Heart left ventricle (tissue), 16 donors: ENCODE measurements at places on chromosomes 12 and 14. TPM values are rescaled to one million over a fixed set of nuclear protein-coding genes. Genes with fewer than 3 reads are reported as not detected.

TMX1 gene
- 18.6 TPM for total RNA-seq

COX8C gene
- total RNA-seq = 1.2 TPM

PRB2 gene
- total RNA-seq = not detected

DNA sequence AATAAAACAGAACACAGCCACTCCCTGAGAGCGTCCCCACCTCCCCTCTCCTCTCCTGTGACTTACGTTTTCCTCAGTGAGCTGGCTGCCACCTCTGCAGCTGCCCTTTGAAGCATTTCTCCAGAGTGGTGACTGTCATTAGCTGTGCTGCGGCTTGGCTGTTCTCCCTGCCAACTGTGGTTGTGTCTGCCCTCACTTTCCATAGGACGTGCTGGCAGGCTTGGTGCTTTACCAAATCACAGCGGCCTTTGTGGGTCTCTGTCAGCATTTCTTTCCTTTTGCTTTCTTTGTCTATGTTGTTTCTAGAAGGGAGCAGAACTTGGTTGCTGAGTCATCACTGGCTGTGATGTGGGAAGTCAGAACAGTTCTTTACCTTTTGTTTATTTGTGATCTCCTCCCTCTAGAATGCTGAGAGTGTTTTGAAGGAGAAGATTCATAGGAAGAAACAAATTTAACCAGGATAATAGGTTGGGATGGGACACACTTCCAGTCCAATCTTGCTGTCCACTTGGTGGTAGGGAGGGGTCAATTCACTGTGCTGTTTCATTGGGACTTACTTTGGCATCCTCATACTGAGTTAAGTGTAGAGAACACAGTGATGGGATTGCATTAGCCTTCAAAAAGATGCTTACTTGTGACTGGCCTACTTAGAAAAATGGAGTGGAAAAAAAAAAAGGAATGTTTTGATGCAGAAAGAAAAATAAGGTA is 88.2 kb downstream of the TMX1 start:
- no peak for DNase-seq

DNA sequence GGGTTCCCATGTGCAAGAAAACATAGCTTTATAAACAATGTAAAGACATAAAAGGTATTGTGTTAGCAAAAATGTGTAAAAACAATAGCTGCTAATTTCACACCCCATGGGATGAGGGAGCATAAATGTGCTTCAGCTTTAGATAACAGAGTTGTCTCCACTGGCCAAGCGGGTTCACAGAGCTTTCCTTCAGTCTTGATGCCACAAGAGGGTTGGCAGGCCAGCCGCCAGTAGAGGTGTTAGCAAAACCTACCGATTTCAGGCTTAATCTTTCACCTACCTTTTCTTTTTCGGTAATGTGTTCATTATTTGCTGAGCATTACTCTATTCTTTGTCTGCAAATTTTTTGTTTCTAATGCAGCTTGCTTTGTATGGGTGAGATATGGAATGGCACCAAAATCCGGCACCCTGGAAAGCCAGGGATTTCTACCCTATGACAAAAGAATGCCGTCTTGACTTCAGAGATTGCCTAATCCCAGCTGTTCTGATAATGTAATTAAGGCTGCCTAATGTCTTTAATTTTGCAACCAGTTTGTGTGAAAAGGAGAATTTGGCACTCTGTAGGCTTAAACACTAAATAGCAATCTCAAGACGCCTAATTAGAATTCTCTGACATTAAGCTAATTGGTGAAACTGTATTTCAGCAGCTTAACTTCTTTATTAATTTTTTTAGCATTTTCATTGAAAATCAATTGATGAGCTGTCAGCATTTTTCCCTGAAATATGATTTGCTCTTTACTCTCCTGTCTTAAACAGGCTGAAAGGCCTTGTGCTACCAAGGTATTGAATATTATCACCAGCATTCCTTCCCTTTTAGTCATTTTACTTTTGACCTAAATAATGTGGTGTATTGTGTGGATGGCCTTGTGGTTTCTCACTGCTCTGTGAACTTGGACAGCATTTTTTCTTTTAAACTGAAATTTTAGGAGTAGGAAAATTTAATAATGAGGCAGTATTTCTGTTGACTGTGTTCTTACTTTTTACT is 60.7 kb downstream of the POLR3B start:
- no peak for DNase-seq

- DNase-seq = no peak
Observed at GRCh38 chr14:46300765-46301164, 350.8 kb downstream of the RPL10L start.

GRCh38 chr12:98736352-98737321 is 91.5 kb downstream of the APAF1 start:
- DNase-seq = no peak

DNA sequence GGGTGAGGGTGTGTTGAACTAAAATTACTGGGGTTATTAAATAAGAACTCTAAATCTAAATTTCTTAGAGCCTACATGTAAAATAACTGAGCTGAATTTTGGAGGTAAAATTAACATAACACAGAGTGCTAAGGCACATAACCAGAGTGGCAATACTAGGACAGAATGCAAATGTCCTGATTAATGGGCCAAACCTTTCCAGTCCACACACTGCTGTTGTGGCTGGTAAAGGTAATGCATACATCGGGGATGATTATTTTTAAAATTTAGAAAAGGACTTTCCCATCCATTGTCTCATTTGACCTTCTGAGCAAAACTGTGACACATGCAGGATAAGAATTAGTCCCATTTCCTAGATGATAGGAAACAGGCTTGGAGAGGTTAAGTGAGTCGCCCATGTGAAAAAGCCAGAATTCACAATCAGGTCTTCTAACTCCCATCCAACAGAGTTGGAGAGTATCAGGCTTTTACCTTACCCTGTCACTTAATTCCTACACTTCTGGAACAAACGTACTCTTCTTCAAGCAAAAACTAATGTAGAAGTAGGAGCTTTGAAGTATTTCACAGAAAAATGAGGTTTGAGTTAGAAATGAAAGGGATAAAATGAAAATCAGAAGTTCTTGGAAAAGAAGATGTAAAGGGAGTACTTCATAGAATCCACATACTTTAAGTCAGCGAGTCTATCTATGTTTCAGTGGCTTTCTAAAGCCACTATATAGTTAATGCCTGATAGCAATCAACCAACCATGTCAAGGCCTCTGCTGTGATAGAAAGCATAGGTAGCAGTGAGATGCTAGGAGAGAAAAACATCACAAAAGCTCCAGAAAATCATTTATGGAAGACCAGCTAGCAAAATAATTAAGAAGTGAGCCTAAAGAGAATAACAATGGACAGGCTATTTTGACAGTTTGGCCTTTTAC is 334.9 kb upstream of the DIO2 start:
- DNase-seq = no peak

DNA sequence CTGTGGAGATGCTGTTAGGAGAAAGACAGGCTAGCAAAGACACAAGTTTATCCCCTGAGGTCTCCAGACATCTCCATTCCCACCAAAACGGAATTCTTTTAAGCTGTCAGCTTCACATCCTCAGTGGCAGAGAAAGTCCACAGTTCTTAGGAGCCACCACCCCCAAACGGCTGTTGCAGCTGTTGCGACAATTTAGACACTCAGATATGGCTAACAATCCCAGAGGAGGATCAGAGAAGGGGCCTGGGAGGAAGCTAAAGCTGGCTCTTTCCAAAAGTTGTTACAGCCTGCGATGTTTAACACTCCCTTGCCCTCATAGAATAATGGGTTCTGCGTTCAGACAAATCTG is 1.9 kb upstream of the ATP5MC2 start:
- no peak for DNase-seq
